NCI-H69 (cell line): ENCODE measurements at places on chromosomes 11 and 22.

DNA sequence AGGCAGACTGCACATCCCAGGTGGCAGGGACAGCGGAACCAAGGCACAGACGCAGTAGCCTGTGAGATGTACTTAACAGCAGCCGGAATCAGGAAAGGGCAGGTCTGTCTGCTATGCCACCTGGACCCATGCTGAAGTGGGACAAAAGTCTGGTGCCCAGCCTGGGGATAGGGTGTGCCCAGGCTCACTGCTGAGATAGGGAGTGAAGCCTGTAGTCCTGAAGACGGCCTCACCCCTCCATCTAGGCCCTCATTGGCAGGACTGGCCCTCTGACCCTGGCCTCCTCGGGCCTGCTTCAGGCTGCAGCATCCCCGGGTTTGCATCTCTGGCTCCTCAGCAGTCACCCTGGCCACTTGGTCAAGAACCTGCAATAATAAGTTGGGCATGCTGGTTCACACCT is 32.4 kb upstream of the TSKU start:
- DNase-seq: no peak

DNA sequence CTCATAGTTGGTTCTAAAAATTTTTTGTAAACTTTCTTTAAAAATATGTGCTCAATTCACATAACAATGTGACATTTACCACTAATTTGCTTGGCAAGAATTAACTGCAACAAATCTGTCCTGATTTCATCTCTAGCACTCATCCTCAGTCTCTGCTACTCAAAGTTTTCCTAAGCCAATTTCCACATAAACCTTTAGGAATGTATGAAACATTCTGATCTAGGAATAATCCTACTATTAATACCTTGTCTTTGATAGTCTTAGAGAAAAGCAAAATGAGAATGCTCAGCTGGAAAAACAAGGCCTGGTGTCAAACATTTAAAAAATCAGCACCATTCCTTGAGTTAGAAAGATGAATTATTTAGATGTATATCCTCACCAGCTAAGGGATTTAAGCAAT is 114.3 kb downstream of the CD44 start:
- no peak for DNase-seq

DNA sequence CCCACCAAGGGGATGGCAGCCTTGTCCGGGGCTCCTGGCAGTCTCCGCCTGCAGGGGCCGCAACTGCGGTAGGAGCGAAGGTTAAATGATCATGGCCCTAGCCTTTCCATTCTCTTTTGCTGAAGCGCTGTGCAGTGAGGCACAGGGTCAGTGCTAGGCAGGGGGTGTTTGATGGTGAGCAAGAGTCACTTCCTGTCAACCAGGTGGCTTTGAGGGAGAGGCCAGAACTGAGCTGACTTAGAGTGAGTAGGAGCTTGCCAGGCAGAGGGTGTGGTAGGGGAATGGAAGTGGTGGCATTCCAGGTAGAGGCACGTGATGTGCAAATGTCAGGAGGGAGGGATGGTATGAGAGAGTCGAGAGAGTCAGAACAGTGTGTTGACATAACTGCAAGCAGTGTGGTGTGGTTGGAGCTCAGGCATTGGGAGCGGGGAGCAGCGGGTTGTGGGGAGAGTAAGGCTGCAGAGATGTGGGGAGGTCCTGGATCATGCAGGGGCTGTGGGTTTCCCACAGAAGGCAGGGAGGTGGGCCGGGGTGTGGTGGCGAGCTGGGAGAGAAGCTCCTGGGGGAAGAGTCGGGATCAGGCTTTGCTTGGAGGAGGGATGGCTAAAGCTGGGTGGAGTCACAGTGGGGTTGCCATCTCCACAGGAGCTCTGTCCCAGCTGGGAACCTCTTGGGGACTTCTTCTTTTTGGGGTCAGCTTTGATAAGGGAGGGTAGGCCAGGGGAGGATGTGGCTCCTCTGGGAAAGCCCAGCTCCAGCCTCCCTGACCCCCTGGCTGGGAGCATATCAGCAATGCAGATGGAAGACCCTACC is 33.3 kb downstream of the AMPD3 start:
- peak; percentile 30 for DNase-seq

GRCh38 chr22:24405631-24406321 is 21.6 kb upstream of the ADORA2A start:
- no peak for DNase-seq

DNA sequence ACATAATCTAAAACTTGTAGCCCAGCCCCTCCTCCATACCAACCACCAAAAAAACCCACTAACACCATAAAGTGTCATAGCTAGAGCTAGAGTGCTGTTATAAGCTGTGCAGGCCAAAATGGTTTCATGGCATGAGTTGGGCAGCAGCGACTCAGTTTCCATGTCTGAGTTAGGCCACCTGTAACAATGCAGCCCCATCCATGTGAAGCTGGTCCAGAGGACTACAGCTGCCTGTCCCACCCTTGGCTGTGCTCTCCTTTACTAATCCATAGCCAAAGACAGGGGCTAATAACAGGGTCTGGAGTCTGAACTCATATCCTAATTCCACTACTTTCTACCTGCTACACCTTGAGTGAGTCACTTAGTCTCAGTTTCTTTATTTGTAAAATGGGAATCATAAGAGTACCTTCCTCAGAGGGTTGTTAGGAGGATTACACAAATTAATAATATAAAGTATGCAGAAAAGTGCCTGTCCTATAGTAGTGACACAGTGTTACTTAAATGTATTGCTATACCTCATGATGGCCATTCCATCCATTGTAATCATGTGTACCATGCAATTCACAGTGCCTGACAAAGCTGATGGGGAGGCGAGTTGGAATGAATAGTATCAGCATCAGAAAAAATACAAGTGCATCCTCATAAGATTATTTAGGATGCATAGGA is 20.6 kb downstream of the KCNQ1OT1 start:
- no peak for DNase-seq

- DNase-seq: peak; percentile 32
Observed at GRCh38 chr11:77559686-77560401, 29.9 kb upstream of the AQP11 start.

GRCh38 chr22:24285245-24285644 is 14.6 kb downstream of the SPECC1L start:
- no peak for DNase-seq

GRCh38 chr22:38623351-38623750 is 32.8 kb downstream of the FAM227A start:
- no peak for DNase-seq

GRCh38 chr22:30921108-30921507 is 47.5 kb downstream of the MORC2 start:
- peak; percentile 47 for DNase-seq

DNA sequence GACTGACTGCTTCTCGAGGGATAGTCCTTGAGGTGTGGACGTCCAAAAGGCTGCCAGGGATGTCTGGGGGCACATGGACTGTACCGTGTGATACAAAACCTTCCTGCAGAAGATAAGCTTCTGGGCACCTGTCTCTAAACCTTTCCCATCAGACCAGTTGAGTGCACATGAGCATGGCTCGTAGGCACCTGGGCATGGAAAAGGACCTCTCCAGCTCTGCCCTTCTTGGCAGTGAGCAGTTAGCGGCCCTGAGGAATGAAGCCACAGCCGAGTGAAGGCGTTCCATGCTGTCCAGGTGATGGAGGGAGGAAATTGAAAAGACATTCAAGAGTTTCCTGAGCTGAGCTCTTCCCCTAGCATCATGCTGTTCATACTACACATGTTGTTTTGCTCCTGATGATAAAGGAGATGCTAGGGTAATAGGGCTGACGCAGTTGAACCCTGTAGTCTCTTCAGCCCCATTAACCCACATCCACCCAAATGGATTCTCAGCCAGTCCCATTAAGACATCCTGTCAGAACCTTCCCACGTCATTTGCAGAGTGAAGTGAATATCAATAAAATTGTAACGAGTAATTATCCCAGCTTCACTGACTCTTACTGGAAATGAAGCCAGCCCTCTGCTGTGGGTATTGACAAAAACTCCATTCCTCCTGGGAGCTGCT is 138.6 kb downstream of the KIRREL3 start:
- peak; percentile 71 for DNase-seq
